Tibial artery (tissue), 4 donors: ENCODE measurements at places on chromosomes 2 and 18.

GRCh38 chr2:13542061-13542460, 825.3 kb downstream of the TRIB2 start:
- no peaks in the 10 kb centered on the region for H3K27me3 ChIP-seq
- DNase-seq: no peak
- H3K27ac ChIP-seq: no peak overlapping the region
- no peaks in the 10 kb centered on the region for H3K4me1 ChIP-seq
- H3K4me3 ChIP-seq: no peak overlapping the region

GRCh38 chr18:4510711-4511110, 55.6 kb upstream of the DLGAP1 start:
- H3K27ac ChIP-seq: no peak overlapping the region
- DNase-seq: no peak
- no peak overlapping the region for H3K4me3 ChIP-seq
- no peaks in the 10 kb centered on the region for H3K4me1 ChIP-seq
- H3K36me3 ChIP-seq: no peaks in the 10 kb centered on the region

DNA sequence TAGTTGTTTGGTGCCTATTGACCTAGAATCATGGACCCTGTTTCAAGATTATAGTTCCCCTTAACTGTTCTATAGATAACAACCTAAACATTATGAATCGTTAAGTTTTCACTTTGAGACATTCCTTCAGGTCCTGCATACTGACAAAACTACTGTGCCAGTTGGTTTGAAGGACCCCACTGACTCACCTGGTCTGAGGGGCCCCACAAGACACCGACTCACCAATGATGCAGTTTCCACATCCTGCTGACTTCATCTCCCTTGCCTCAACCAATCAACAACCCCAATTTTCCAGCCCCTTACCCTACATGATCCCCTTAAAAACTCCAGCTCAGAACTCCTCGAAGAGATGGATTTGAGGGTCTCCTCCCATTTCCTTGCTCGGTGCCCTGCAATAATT, 89.6 kb upstream of the CCDC141 start:
- H3K27me3 ChIP-seq: no peaks in the 10 kb centered on the region
- DNase-seq: no peak
- H3K4me3 ChIP-seq: no peak overlapping the region
- H3K4me1 ChIP-seq: no peaks in the 10 kb centered on the region
- no peak overlapping the region for H3K27ac ChIP-seq
- peaks cover 44% of the 10 kb centered on the region for H3K36me3 ChIP-seq

DNA sequence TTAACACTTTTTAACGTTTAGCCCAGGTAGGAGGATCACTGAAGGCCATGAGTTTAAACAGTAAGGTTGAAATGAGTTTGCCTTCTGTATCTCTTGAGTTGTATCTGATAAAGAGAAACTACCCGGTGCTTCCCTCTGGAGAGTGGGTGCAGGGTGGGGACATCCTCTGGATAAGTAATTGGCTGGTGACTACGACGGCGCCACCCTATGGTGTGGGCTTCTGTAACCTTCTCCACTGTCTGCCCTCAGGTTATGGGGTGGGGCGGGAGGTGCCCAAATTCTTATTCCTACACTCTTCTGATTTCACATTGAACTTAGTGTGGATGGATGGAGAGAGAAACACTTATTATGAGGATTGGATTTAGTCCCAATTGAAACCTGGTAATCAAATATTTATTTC, 68.8 kb downstream of the LDLRAD4 start:
- no peak overlapping the region for H3K4me3 ChIP-seq
- DNase-seq: no peak
- no peak overlapping the region for H3K27ac ChIP-seq
- no peaks in the 10 kb centered on the region for H3K27me3 ChIP-seq

- H3K27ac ChIP-seq: no peak overlapping the region
- H3K36me3 ChIP-seq: no peaks in the 10 kb centered on the region
- H3K4me3 ChIP-seq: no peak overlapping the region
- no peak for DNase-seq
- H3K4me1 ChIP-seq: peaks cover 84% of the 10 kb centered on the region
Measured at GRCh38 chr2:105795575-105795934, 50.8 kb downstream of the NCK2 start.

DNA sequence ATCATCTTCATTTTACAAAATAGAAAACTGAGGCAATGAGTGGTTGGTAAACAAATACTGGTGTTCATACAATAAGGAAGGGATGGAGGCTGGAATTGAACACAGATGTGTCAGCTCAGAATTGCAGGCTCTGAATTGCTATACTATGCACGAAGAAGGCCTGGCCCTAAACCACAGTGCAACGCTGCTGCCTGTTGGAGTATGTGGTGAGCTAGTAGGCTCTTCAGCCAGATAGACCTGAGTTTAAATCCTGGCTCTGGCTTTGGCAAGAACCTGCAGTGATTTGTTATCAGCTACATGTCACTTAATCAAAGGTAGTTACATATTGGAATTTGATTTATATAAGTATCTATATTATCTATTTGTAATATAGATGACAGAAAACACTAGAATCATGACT, 1602.4 kb upstream of the CELF4 start:
- DNase-seq: no peak
- H3K27ac ChIP-seq: no peak overlapping the region
- H3K36me3 ChIP-seq: no peaks in the 10 kb centered on the region
- H3K4me1 ChIP-seq: no peaks in the 10 kb centered on the region
- H3K4me3 ChIP-seq: no peak overlapping the region

- H3K27me3 ChIP-seq: no peaks in the 10 kb centered on the region
- H3K27ac ChIP-seq: no peak overlapping the region
- no peaks in the 10 kb centered on the region for H3K36me3 ChIP-seq
- H3K4me1 ChIP-seq: no peaks in the 10 kb centered on the region
Measured at GRCh38 chr2:242030858-242031257, 161.3 kb downstream of the RTP5 start.

GRCh38 chr2:117127680-117128079, 686.8 kb upstream of the DDX18 start:
- no peak for DNase-seq
- H3K27me3 ChIP-seq: no peaks in the 10 kb centered on the region
- H3K27ac ChIP-seq: no peak overlapping the region
- H3K4me3 ChIP-seq: no peak overlapping the region

DNA sequence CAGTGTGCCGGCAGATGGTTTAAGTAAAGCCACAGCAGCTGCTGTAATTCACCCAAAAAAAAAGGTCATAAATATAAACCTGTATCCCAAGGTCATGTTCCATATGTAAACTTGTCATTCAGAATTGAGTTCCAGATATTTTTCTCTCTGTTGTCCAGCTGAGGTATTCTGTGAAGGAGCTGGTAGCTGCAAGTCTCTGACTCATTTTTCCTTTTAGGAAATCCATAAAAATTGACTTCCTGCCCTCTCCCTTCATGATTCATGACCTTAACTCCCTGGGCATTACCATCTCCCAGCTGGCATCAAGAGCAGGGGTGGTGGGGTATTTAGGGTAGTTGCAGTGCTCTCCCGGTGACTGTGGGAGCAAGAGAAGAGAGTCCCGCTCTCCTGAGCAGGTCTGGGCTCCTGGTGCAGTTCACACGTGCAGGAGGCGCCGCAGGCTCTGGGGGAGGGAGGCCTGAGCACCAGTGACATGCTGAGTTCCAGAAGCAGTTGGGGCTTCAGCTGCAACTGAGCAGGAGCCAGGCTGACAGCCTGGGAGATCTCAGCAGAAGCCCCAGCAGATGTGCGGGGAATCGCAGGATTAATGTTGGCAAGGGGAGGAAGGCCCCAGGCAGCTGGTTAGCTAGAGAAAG, 192.6 kb downstream of the MGAT5 start:
- H3K27me3 ChIP-seq: no peaks in the 10 kb centered on the region
- H3K4me3 ChIP-seq: no peak overlapping the region
- peaks cover 42% of the 10 kb centered on the region for H3K36me3 ChIP-seq
- DNase-seq: no peak
- no peaks in the 10 kb centered on the region for H3K4me1 ChIP-seq
- no peak overlapping the region for H3K27ac ChIP-seq

GRCh38 chr2:134122610-134123009, 131.3 kb upstream of the MGAT5 start:
- peaks cover 37% of the 10 kb centered on the region for H3K4me1 ChIP-seq
- DNase-seq: no peak
- no peak overlapping the region for H3K27ac ChIP-seq
- no peaks in the 10 kb centered on the region for H3K27me3 ChIP-seq
- H3K4me3 ChIP-seq: no peak overlapping the region

- no peak overlapping the region for H3K4me3 ChIP-seq
- H3K36me3 ChIP-seq: no peaks in the 10 kb centered on the region
- no peaks in the 10 kb centered on the region for H3K27me3 ChIP-seq
- no peak overlapping the region for H3K27ac ChIP-seq
- no peaks in the 10 kb centered on the region for H3K4me1 ChIP-seq
Measured at GRCh38 chr2:145221032-145221431, 701.1 kb upstream of the ZEB2 start.

DNA sequence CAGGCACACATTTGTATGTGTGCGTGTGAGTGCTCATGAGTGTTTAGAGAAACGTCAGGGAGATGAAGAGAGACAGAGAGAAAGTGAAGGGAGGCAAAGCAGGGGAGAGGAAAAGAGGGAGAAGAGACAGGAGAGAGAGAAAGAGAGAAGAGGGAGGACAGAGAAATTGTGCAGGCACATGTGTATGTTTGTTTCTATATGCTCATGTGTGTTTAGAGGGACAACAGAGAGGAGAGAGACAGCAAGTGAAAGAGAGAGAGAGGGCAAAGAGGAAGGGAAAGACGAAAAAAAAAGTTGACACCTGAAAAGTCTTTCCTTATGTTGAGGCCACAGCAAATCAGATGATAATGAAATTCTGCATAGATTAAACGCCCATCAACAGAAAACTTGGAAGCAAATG, 541.1 kb downstream of the TNS1 start:
- no peak overlapping the region for H3K4me3 ChIP-seq
- no peaks in the 10 kb centered on the region for H3K27me3 ChIP-seq
- H3K4me1 ChIP-seq: no peaks in the 10 kb centered on the region
- no peaks in the 10 kb centered on the region for H3K36me3 ChIP-seq
- no peak overlapping the region for H3K27ac ChIP-seq

- peaks cover 28% of the 10 kb centered on the region for H3K4me1 ChIP-seq
- H3K36me3 ChIP-seq: peaks cover 27% of the 10 kb centered on the region
- H3K27me3 ChIP-seq: no peaks in the 10 kb centered on the region
- peak; percentile 65 for DNase-seq
Measured at GRCh38 chr2:235052514-235053354, 100.9 kb downstream of the SH3BP4 start.

DNA sequence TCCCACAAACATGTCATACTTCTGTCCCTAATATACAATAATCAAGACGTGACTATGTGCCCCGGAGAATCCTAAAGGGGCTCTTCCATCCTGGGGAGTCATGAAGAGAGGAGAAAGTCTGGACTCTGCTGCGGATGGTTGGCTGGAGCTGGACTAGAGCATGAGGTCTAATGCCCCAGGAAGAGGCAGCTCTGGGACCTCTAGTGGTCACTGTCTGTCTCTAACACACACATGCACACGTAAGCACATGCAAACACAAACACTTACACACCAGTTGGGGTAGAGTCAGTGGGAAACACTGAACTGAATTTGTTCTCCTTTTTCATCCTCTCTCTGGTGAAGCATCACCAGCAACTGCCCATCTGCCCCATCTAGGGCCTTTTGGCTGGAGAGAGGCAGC, 271.6 kb downstream of the TDRD15 start:
- no peak overlapping the region for H3K4me3 ChIP-seq
- no peaks in the 10 kb centered on the region for H3K27me3 ChIP-seq
- no peak overlapping the region for H3K27ac ChIP-seq
- no peaks in the 10 kb centered on the region for H3K36me3 ChIP-seq

DNA sequence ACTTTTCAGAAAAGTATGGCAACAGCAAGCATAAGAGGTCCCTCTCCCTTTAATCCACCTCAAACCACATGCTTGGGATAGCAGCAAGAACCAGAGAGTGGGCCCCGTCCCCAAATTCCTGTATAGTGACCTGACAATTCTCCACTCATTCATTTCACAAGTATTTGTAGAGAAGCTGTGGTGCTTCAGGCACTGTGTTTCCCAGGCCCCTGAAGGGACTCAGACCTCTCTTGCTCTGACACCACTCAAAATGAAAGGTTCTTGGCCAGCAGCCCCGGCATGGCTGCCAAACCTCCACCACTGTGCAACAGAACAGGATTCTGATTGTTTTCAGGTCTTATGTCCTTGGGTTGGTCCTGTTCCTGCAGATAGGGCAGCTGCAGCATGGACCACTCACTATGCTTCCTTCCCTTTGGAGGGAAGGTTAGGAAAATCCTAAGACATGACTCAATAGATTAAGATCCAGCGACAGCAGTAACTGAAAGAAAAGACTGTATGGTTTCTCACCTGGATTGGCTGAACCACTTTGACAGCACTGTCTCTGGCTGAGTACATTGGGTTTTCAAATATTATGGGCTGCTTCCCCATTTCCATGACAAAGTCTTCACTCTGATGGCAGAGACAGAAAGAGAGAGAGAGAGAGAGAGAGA, 67.6 kb downstream of the DHRS9 start:
- no peaks in the 10 kb centered on the region for H3K4me1 ChIP-seq
- H3K36me3 ChIP-seq: no peaks in the 10 kb centered on the region
- no peaks in the 10 kb centered on the region for H3K27me3 ChIP-seq
- H3K4me3 ChIP-seq: no peak overlapping the region
- H3K27ac ChIP-seq: no peak overlapping the region

- H3K36me3 ChIP-seq: no peaks in the 10 kb centered on the region
- no peak overlapping the region for H3K4me3 ChIP-seq
- DNase-seq: no peak
- no peak overlapping the region for H3K27ac ChIP-seq
- no peaks in the 10 kb centered on the region for H3K27me3 ChIP-seq
Measured at GRCh38 chr2:94725543-94725942, 145.7 kb upstream of the TEKT4 start.

DNA sequence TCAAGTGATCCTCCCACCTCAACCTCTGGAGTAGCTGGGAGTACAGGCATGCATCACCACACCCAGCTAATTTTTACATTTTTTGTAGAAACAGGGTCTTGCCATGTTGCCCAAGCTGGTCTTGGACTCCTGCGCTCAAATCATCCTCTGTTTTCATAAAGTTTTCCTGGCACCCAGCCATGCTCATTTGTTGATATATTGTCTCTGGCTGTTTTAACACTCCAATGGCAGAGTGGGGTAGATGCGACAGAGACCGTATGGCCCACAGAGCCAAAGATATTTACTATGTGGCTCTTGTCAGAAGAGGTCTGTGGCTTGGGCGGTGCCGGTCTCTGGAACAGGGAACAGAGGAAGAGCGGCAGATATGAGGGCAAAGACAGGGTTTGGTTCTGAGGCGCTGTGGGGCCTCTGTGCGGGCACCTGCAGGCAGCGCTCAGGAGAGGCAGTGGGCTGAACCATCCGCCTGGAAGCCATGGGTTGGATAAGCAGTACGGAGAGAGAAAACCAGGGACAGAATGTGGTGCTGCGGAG, 50.2 kb downstream of the CENPO start:
- no peak for DNase-seq
- H3K4me3 ChIP-seq: no peak overlapping the region
- H3K4me1 ChIP-seq: no peaks in the 10 kb centered on the region
- H3K27me3 ChIP-seq: no peaks in the 10 kb centered on the region
- no peak overlapping the region for H3K27ac ChIP-seq

- no peaks in the 10 kb centered on the region for H3K27me3 ChIP-seq
- H3K36me3 ChIP-seq: no peaks in the 10 kb centered on the region
- no peak overlapping the region for H3K4me3 ChIP-seq
- H3K4me1 ChIP-seq: no peaks in the 10 kb centered on the region
- no peak for DNase-seq
Measured at GRCh38 chr2:169072163-169072925, 3.0 kb downstream of the DHRS9 start.

GRCh38 chr2:28084564-28084963, 194.0 kb downstream of the BABAM2 start:
- no peak overlapping the region for H3K27ac ChIP-seq
- H3K27me3 ChIP-seq: no peaks in the 10 kb centered on the region
- H3K4me1 ChIP-seq: no peaks in the 10 kb centered on the region
- H3K4me3 ChIP-seq: no peak overlapping the region
- DNase-seq: no peak
